Activated naive CD8-positive, alpha-beta T cell treated with anti-CD3 and anti-CD28 coated beads for 36 hours (primary cell): ENCODE measurements at places on chromosomes 1 and 21.

GRCh38 chr1:111476761-111477309 lies 3.1 kb downstream of the C1orf162 start:
- peak; percentile 38 for DNase-seq

- no peak for DNase-seq
Measured at GRCh38 chr1:193185211-193185610, 1.2 kb downstream of the B3GALT2 start.

DNA sequence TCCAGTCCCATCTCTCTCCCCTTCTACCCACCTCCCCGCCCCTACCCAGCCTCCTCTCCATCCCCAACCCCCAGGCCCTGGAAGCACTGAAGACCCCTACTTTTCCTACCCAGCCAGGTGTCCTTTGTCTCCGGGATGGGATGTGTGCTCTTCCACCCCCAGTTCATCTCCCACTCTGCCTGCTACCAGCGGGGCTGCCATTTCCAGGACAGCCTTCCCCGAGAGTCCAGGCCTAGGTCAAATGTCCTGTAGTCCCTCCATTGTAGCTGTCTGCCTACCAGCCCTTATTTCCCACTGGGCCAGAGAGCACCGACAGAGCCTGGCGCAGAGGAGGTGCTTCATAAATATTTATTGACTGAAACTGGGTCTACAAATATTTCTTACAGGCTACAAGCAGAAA lies 72.0 kb upstream of the TLR5 start:
- no peak for DNase-seq

GRCh38 chr1:14784790-14785773 lies 186.6 kb downstream of the KAZN start:
- DNase-seq = no peak

- DNase-seq = no peak
Measured at GRCh38 chr1:218073062-218073461, 212.0 kb upstream of the RRP15 start.

DNA sequence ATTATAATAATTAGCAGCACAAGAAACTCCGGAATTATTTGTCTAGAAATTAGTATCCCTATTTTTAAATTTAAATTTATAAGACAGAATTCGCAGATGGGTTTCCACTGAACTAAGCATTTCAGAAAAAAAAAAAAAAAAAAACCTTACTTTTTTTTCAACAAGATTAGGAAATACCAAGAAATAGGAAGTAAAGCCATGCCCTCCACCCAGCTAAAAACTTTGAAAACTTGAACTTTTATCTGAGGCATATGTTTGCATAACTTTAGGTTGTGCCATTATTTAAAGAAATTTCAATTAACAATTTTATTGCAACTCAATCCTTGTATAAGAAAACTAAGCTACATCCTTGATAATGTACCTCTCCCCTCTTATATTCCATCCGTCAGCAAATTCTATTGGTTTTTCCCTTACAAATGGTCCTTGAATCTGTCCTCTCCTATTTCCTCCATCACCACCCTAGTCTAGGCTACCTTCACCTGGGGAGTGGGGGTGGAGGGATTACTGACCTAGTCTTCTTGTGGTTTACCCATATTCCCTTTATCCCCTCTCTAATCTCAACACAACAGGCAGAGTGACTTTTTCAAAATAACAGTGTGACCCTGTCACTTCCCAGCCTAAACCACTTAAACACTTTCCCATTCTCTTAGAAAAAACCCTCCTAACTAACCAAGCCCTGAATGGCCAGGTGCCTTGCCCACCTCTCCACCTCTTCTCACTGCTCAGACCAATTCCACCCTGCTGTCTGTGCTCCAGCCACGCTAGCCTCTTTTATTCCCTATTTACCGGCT lies 1.4 kb upstream of the EVI5 start:
- no peak for DNase-seq

GRCh38 chr1:8435569-8436071 lies 117.7 kb downstream of the SLC45A1 start:
- DNase-seq = no peak

DNA sequence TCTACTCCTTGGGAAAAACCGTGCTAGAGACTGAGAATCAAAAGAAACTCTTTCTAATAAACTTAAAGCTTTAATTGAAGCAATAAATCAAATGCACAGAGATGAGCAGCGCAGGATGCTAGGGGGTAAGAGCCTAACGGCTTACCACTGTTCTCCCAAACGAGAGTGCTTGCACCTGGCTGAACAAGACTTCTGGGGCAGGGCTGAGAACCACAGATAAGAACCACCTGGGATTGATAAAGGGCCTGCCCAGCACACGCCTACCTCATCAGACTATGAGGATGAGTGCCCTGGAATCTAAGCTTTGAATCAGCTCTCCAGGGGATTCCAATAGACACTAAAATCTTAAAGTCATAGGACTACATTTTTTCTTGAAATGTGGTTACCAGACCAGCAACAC lies 43.3 kb downstream of the KRTAP19-8 start:
- DNase-seq = no peak

GRCh38 chr1:94165843-94166242 lies 44.9 kb upstream of the ABCA4 start:
- DNase-seq = no peak

DNA sequence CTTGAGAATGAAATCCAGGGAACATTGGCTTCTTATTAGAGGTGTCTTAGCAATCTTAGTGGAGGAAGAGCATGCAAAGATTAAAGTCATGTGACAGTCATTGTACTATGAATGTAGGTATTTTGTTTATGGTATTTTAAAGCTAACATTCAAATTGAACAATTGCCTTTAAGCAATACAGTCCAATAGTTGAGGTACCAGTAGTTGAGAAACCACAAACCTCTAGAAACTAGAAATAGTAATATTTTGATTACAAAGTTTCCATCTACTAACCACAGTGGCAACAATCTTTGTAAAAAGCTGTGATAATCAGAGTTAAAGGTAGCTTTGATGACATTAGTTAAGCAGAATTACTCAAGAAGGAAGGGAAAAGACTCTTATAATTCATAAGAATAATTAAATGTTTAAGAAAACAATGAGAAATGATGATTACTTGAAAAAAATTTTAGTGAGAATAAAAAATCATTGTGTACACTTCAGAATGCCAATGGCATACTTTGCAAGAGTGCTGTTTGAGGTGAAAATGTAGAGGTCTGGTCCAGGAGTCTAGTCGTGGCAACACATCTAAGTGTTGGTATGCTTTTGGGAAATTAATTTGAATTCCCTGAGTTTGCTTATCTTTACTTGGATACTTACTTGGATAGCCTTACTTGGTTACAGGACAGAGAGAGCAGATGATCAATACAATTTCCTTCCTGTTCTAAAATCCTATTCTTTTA lies 104.9 kb upstream of the PTGFR start:
- no peak for DNase-seq

- no peak for DNase-seq
Measured at GRCh38 chr1:32126770-32127169, 18.9 kb downstream of the KPNA6 start.

- no peak for DNase-seq
Measured at GRCh38 chr1:191074881-191075280, 597.2 kb upstream of the BRINP3 start.

GRCh38 chr1:183472488-183473216 lies at the start of gene SMG7:
Gene SMG7, plus strand, starts transcription at chr1:183472499. Its CDS starts 122 bp downstream, at chr1:183472621.
- peak; percentile 55 for DNase-seq

GRCh38 chr1:244779410-244779809 lies 56.0 kb upstream of the COX20 start:
- no peak for DNase-seq

- no peak for DNase-seq
Measured at GRCh38 chr1:58211869-58212268, 334.7 kb downstream of the OMA1 start.

- DNase-seq = no peak
Measured at GRCh38 chr1:248316796-248317195, 7.6 kb downstream of the OR2M7 start.

- DNase-seq = peak; percentile 38
Measured at GRCh38 chr1:95116580-95117206, 462 bp upstream of the TLCD4 start.

- DNase-seq = no peak
Measured at GRCh38 chr1:84570436-84571149, 3.6 kb downstream of the CTBS start.
